ENCODE measurements at places on chromosomes 5 and 9. TPM values are rescaled to one million over a fixed set of nuclear protein-coding genes. Genes with fewer than 3 reads are reported as not detected.

DNA sequence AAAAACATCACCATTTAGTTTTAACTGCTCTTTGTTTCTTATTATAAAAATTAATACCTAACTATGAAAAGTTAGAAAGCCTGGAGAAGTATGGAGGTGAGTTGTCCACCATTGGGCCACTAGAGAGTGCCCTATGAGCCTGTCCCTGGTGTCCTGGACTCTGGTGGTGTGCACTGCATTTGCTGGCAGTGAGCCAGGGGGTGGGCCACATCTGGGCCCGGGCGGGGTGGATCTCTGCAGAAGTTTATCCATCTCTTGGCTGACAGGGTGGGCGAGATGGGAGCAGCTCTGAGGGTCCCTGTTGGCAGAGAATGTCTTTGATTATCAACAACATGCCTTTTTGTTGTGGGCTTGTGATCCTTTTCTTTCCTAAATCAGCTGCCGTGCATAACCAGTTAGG lies 8.2 kb downstream of the TENT4A start:
- H3K4me3 ChIP-seq: no peak overlapping the region
- H3K36me3 ChIP-seq: peaks cover 10% of the 10 kb centered on the region
- DNase-seq: no peak
- H3K4me1 ChIP-seq: peaks cover 49% of the 10 kb centered on the region

GRCh38 chr5:56951126-56951945 lies 587 bp downstream of the MIER3 start:
- peak; percentile 35 for DNase-seq
- no peaks in the 10 kb centered on the region for H3K27me3 ChIP-seq
- peak overlapping the region; percentile 82 for H3K4me3 ChIP-seq
- H3K4me1 ChIP-seq: peaks cover 22% of the 10 kb centered on the region
- peaks cover 37% of the 10 kb centered on the region for H3K36me3 ChIP-seq

PTGS1 gene
- total RNA-seq: 0.71 TPM

- H3K27ac ChIP-seq: no peak overlapping the region
- H3K4me1 ChIP-seq: no peaks in the 10 kb centered on the region
- no peaks in the 10 kb centered on the region for H3K36me3 ChIP-seq
- no peaks in the 10 kb centered on the region for H3K27me3 ChIP-seq
- H3K4me3 ChIP-seq: no peak overlapping the region
- no peak for DNase-seq
Observed at GRCh38 chr5:40346901-40347300, 332.8 kb upstream of the PTGER4 start.

GRCh38 chr5:141359790-141360426 lies at the start of gene PCDHGB2:
TSS of gene PCDHGB2 (plus strand) at chr5:141359994. CDS start at chr5:141360136, 142 bp downstream.
- DNase-seq: no peak
- no peak within 1 kb of the TSS for H3K4me3 ChIP-seq
- H3K27me3 ChIP-seq: no peaks in the 10 kb centered on the region
- peaks cover 3% of the 10 kb centered on the region for H3K36me3 ChIP-seq

DNA sequence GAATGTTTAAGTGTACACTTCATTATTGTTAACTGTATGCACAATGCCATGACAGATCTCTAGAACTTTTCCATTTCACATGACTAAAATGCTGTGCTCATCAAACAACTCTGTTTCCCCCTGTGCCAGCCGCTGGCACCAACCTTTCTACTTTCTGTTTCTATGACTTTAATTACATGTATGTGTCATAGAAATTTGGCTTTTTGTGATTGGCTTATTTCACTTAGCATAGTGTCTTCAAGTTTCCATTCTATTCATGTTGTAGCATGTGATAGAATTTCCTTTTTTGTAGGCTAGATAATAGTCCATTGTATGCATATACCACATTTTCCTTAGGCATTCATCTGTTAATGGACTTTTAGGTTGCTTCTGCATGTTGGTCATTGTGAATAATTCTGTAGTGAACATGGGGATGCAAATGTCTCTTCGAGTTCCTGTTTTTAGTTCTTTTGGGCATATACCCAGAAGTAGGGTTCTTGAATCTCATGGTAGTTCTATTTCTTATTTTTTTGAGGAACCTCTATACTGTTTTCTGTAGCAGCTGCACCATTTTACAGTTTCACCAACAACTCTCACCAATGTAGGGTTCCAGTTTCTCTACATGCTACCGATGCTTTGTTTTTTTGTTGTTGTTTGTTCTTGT lies 184.4 kb upstream of the DMRT1 start:
- H3K4me1 ChIP-seq: no peaks in the 10 kb centered on the region
- DNase-seq: no peak
- no peak overlapping the region for H3K27ac ChIP-seq
- H3K27me3 ChIP-seq: no peaks in the 10 kb centered on the region
